ENCODE measurements at places on chromosomes 1 and 21.

DNA sequence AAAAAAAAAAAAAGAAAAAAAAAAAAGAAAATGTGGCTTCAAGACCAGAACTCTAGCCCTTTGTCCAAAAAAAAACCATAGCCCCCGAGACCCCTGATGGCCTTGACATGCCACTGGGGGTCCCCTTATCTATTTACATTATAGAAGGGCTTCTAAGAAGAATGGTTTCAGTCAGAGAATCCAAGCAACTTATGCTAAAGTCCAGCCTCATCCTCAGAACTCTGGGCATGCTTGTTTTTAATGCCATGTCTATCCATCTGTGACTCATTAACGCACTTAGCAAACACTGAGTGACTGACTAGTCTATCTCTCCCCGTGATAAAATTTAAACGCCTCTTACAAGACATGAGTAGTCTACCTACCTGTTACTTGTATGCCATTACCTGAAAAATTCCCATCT lies 29.3 kb downstream of the ERG start:
- DNase-seq: no peak

GRCh38 chr1:170967042-170967910 lies 31.9 kb downstream of the MROH9 start:
- peak; percentile 45 for DNase-seq

DNA sequence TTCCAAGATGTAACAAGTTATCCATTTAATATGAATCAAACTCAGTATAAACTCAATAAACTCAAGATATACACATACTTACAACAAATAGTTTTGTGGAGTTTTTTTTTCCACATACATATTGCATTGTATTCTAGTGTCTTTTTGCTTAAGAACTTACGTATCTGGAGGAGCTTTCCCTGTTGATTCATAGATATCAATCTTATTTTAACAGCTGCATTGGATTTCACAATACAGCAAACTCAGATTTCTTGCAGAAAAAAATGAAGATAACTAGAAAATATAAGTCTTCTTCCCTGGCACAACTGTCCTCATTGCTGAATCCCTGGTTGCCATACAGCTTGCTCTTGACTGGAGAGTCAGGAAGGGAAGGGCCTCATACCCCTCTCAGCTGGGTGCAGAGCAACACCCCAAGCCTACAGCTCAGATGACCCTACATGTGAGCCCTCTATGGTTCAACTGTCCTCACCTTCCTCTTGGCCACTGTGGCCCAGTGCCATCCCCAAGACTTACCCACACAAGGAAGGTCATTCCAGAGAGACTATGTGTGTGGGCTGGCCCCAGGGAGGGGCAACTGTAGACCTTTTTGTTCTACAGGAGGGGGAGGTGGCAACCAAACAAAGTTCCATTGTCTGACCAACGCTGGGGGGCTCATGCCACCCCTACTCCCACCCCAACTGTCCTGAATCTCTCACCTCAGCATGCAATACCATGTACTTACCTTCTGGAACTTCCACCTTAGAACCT lies 1.7 kb downstream of the MPZ start:
- peak; percentile 76 for DNase-seq

DNA sequence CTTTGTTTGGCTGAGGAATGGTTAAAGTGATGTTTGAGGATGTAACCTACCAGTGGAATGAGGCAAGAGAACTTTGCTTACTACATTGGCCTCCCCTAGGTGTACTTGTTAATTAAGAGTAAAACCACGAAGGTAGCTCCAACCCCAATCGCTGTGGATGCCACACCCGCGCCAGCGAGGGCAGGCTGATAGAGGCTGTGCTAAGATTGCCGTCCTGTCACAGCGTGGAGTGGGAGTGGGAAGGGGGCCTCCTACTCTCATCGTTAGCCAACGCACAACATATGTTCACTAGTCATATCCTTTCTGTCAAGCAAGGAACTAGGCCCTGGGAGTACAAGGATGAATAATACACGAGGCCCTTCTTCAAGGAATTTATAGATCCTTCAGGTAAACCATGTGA lies 99.6 kb downstream of the RUNX1 start:
- no peak for DNase-seq

All from amniotic epithelial cell (primary cell).